ENCODE measurements at places on chromosomes 2 and 18.
A peak's percentile ranks its signal among the peaks of the same experiment; 100 is the strongest.

GRCh38 chr2:23379220-23379695 is 5.7 kb upstream of the KLHL29 start:
- no peak for DNase-seq

- no peak for DNase-seq
Measured at GRCh38 chr2:57897920-57898319, 148.7 kb upstream of the VRK2 start.

DNA sequence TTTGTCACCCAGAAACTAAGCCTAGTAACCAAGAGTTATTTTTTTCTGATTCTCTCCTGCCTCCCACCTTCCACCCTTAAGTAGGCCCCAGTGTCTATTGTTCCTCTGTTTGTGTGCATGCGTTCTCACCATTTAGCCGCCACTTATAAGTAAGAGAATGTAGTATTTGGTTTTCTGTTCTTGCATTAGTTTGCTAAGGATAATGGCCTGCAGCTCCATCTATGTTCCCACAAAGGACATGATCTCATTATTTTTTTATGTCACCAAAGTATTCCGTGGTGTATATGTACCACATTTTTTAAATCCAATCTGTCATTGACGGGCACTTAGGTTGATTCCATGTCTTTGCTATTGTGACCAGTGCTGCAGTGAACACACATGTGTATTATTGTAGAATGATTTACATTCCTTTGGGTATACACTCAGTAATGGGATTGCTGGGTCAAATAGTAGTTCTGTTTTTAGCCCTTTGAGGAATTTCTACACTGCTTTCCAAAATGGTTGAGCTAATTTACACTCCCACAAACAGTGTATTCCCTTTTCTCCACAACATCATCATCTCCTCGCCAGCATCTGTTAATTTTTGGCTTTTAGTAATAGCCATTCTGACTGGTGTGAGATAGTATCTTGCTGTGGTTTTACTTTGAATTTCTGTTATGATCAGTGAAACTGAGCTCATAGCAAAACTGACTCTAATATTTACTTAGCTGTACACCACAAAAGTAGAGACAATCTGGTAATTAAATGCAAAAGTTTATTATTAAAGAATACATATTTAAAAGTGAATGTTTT is 660.1 kb upstream of the SLC8A1 start:
- DNase-seq = no peak

DNA sequence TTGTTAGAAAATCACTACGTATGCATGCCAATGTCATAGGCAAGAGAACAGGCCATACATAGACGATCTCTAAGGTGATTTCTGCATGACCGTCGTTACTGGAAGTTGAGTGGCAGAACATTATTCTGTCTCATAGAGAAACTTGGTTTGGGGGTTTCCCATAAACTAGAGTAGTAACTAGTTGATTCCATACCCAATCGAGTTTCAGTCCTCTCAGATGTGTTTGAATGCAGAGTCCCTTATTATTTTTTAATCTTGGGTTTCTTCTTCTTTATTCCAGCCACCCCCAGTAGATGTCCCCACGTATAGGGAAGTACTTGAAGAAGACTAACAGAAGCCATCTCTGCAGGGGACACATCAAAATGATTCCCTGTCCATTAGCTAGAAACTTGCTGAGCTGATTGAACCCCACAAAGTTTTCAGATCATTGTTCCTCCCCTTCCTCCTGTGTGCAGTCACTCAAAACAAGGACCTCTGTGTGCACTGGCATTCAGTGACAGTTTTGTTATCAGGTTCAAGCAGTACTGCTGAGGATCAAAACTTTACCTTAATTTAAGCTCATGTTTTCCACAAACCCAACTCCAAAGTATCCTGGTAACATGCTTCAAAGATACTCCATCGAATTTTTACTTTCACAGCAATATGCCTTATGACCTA is 68.4 kb upstream of the CDCA7 start:
- peak; percentile 16 for DNase-seq

- DNase-seq = no peak
Measured at GRCh38 chr2:143175438-143175837, 46.2 kb downstream of the ARHGAP15 start.

DNA sequence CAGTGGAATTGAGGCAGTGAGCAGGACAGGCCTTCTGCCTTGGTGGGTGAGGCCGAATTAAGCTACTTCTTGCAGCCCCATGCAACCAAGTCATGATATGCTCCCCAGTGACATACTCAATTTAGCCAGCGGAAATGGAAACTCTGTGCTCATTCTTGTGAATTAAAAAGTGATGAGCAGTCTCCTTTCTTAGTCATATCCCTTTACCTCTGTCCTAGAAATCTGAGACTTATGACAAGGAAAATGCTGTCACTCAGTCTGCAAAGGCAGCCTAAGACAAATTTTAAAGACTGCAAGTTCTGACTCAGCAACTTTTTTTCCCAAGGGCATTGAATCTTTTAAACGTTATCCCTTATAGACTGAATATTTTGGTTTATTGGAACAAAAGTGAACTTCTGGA is 218.2 kb downstream of the SH3BP4 start:
- no peak for DNase-seq

DNA sequence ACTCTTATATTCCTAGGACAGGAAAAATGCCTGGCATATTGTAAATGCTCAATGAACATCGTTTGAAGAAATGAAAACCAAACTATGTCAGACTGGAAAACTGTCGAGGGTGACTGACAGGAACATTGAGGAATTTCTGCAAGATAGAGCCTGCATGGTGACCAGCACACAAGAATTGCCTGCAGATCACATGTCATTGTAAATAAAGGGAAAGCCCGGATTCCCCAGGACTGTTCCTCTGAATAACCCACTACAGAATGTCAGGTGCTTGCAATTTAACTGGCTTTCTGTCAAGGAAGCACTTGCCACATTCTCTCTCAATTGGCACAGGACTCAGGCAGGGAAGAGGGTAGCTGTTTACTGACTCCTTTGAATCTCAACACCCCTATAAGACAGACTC is 129.0 kb upstream of the REG3G start:
- no peak for DNase-seq

- DNase-seq = peak; percentile 73
Measured at GRCh38 chr2:47313141-47313691, 89.7 kb upstream of the MSH2 start.

- no peak for DNase-seq
Measured at GRCh38 chr2:3647831-3648651, 10.0 kb upstream of the ALLC start.

DNA sequence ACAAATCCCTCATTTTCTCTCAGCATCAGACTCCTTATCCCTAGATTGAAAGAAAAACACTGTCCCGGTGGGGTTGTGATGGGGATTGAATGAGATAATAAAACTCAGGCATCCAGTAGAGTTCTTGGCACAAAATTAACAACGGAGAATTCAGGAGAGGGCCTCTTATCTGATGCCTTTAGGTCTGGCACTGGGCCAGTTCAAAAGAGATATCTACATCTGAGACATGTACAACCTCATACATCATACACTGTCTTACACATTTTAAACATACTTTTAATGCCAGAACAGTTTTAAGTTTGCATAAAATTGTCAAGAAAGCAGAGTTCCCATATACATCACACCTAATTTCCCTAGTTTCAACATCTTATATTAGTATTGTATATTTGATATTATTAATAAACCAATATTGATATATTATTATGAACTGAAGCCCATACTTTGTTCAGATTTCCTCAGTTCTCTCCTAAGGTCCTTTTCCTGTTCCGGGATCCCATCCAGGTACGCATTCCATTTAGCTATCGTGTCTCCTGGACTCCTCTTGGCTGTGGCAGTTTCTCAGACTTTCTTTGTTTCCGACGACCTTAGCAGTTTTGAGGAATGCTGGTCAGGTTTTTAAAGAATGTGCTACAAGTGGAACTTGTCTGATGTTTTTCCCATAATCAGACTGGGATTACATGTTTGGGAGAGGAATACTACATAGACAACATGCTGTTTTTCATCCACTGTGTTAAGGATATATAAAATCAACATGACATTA is 27.8 kb downstream of the NXPH2 start:
- DNase-seq = peak; percentile 13

- peak; percentile 68 for DNase-seq
Measured at GRCh38 chr2:168246483-168247340, 683 bp downstream of the STK39 start.

Measured in Calu3 (cell line).